Brain (organoid and tissue), 16 donors: ENCODE measurements at places on chromosomes 1 and 21. TPM values are rescaled to one million over a fixed set of nuclear protein-coding genes. Genes with fewer than 3 reads are reported as not detected.

GRCh38 chr1:101081496-101082488, 56.2 kb upstream of the DPH5 start:
- DNase-seq = peak; percentile 36

BEND5 gene
- 26.4 TPM for polyA plus RNA-seq

DNA sequence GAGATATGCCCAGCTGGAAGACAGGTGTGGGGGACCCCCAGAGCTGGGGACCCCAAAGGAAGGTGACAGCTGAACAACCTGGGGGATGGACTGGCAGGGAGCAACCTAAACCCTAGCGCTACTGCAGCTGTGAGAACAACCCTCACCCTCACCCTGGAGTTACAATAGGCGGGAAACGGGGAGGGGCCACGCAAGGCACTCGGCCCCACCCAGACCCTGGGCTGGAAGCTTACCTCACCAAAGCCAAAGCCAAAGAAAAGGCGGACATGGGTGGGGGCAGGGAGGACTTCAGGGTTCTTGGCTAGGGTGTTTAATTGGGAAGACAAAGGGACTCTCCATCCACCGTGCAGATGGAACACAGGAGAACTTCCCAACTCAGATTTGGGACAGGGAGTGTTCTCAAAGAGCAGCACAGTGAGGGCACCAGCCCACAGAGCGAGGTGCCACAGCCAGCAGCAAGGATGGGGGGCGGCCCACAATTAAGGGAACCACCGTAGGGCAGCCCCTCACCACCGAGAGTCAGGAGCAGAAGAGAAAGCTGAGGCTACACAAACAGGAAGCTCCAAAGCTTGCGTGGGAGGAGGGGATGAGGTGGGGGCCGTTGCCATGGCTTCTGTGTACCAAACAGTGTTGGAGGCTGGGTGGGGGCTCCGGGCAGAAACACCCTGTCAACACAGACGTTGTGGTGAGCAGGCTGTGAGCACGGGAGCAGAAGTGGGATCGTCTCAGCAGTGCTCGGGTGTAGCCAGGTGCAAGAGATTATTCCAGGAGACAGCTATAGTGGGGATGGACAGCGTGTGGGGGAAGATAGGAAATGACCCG, 1.9 kb downstream of the TAGLN2 start:
- DNase-seq = no peak

NBPF6 gene
- polyA plus RNA-seq = not detected

GRCh38 chr1:209808059-209808581, 2.2 kb upstream of the IRF6 start:
- no peak for DNase-seq

GRCh38 chr1:32104127-32104526, 3.7 kb upstream of the KPNA6 start:
- DNase-seq = no peak

DNA sequence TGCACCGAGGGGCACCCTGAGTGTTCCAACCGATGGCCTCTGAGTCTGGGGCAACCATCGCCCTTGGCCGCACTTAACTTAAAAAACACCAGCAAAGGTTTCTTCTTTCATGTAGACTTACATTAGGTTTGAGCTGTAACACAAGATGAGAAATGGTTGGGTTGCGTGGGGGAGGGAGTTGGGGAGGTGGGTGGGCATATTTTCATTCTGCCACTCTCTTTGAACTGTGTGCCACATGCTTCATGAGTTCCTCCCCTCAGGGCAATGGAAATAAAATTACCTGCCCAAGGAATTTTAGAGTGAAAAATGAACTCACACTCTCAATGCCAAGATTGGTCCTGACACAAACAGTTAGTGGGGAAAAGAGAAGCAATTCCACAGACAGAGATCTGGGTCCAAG, 430.1 kb upstream of the USP24 start:
- DNase-seq = no peak

CD53 gene
- polyA plus RNA-seq = 9.0 TPM

GRCh38 chr1:99003581-99004253, 944 bp downstream of the PLPPR5 start:
- DNase-seq = peak; percentile 56

DNA sequence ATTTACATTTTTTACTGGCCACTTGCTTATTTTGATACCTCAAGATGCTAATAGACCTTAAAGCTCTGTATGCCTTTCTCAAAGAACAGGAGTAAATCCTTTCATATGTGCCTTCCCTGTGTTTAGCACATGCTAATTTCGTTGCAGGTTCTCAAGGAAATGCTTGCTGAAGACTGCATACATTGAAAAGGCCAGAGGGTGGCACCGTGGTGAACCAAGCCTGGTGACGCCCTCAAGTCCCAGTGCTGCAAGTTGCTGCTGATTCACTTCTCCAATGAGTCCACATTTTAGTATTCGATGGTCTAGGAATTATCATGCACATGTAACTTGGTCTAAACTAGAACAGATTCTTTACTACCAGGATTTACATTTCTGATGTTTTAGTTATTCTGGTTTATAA, 94.1 kb downstream of the CLDN17 start:
- DNase-seq = no peak

DNA sequence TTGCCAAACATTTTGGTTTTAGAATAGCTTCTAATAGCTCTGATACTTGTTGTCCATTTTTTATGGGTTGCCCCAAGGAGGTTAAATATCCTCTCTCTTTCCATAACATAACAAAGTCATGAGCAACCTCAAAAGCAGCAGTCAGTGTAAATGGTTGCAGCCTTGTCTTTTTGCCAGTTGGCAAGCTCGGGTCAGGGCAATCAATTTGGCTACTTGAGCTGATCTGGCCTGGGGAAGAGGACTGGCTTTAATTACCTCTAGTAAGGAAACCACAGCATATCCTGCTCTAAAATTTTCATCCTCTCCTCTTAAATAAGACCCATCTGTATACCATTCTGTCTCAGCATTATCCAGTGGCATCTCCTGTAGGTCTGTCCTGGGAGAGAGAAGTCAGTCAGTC, 21.2 kb upstream of the FMO4 start:
- DNase-seq = no peak

GRCh38 chr1:71074681-71075080, 6.2 kb downstream of the ZRANB2 start:
- no peak for DNase-seq

FNDC5 gene
- polyA plus RNA-seq = 20.8 TPM

USH2A gene
- polyA plus RNA-seq = 0.17 TPM

CD1E gene
- not detected for polyA plus RNA-seq

DNA sequence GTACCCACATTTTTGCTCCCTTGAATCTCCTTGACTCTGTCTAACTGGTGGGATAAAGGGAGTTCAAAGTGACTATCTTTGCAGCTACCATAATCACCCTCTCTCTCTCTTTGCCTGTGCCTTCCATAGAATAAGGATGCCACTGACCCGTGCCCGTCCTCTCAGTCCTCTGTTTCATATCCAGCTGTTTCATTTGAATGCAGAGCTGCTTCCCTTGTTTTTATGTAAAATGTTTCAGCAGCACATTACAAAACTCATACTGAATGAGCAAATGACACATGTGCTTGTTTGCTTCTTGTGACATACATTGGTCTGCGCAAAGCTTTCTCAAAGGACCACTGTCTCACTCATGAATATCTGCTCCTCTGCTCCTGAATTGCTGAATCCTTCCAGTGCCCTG, 38.4 kb downstream of the CDC42 start:
- peak; percentile 37 for DNase-seq

MR1 gene
- polyA plus RNA-seq = 2.2 TPM

DNA sequence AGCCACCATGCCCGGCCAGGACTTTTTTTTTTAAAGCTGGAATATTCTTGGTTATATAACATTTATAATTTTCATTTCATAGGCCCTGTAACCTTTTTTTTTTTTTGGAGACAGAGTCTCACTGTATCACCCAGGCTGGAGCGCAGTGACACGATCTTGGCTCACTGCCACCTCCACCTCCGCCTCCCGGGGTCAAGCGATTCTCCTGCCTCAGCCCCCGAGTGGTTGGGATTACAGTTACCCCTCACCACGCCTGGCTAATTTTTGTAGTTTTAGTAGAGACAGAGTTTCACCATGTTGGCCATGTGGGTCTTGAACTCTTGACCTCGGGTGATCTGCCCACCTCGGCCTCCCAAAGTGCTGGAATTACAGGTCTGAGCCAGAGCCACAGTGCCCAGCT, 12.6 kb downstream of the ZYG11B start:
- no peak for DNase-seq

GRCh38 chr1:247824023-247824422, at the start of gene OR14A16:
TSS of gene OR14A16 (minus strand) at chr1:247824119. CDS start at chr1:247815729, 8,390 bp downstream.
- DNase-seq = no peak

RNF223 gene
- not detected for polyA plus RNA-seq

GRCh38 chr1:116110567-116111523, at the start of gene MAB21L3:
TSS of gene MAB21L3 (plus strand) at chr1:116111399. CDS start at chr1:116112616, 1,217 bp downstream.
- DNase-seq = no peak

GRCh38 chr1:41696381-41696780, 211.9 kb upstream of the EDN2 start:
- DNase-seq = peak; percentile 71

- no peak for DNase-seq
Measured at GRCh38 chr1:45721207-45721606, 29.2 kb downstream of the IPP start.

ZNF593OS gene
- polyA plus RNA-seq = not detected

GRCh38 chr1:248884632-248885295, 21.3 kb upstream of the PGBD2 start:
- no peak for DNase-seq

DNAH14 gene
- 5.1 TPM for polyA plus RNA-seq

ADCY10 gene
- not detected for polyA plus RNA-seq

DNA sequence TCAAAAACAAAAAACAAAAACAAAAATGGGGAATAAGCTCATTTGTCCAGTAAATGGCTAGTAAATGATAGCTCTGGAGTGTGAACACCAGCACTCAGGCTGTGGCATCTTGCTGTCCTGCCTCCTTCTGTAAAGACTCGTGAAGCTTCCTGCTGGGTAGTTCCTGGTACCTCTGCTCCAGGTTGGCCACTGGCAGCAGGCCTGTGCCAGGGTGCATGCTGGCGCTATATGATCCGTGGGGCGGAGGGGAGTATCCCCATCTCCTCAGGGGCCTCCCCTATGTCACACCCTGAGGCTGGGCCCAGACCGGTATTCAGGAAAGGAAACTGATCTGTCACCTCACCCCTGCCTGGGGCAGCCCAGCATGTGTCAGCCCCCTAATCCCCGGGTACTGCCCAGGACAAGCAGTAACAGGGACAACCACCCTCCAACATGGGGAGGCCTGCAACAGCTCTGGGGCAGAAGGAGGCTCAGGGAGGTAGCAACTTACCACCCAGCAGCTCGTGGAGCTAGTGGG, 14.1 kb downstream of the ALPL start:
- no peak for DNase-seq

DNA sequence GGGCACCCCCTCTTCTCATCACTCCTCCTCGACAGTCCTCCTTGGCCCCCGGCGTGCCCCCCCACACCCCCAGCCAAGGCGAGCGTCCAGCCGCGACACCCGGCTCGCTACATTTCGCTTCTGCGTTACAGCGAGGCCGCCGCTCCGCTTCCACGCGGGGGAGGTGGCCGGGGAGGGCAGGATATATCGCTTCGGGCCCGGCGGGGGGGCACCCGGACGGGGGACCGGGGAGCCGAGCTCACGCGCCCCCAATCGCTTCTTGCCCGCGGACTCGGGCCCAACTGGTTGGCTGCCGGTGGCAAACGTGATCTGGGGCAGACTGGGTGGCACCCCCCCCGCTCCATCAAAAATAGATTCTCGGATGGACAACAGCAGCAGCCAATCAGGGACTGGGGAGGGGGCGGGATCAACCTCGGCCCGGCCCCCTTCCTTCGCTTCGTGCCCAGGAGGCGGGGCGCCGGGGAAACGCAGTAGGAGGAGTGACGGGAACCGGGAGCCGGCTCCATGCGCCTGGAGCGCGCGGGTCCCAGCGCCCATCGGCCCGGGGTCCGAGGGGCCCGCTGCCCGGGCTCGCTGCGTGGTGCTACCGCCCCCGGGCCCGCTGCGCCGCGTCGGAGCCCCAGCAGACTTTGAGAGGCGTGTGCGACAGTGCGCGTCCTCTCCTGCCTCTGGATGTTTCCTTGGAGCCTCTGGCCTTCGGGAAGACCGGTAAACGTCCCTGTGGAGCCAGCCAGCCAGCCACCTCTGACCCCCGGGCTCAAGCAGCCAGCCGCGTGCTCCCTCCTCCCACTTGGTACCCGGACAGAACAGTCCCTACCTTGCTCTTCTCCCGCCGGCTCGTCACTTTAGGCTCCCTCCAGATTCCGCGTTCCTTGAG, at the start of gene SLC41A1:
Gene SLC41A1 (minus strand): TSS at position 321 of the 877 bp plus-strand sequence. CDS start 2,757 bp downstream, outside the sequence.
- peak; percentile 97 for DNase-seq

GRCh38 chr1:24720152-24720551, 25.1 kb upstream of the CLIC4 start:
- no peak for DNase-seq

GRCh38 chr1:59492500-59492899, 195.6 kb downstream of the FGGY start:
- no peak for DNase-seq

- DNase-seq = no peak
Measured at GRCh38 chr1:38940339-38941047, 1.1 kb downstream of the RHBDL2 start.

CFHR2 gene
- polyA plus RNA-seq = not detected

GRCh38 chr1:37602750-37603694, 7.3 kb upstream of the GNL2 start:
- peak; percentile 69 for DNase-seq

DNA sequence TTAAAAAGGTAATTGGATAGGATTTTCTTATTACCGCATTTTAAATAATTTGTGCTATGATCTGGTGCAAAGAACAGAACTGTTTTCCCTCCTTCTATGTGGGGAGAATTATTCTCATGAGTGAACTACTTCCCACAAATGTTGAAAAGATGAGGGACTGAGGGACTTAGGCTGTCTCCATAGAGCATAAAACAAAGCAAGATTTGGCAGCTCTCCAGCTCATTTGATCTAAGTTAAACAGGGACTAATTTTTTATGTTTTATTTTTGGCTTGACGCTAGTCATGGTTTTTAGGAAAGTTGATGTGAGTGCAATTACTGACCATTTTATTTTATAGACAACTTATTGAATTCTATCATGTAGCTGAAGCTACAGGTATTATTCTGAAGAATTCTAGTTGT, 362.3 kb downstream of the HLX start:
- DNase-seq = peak; percentile 72

BCL2L15 gene
- not detected for polyA plus RNA-seq

ZBTB18 gene
- 27.4 TPM for polyA plus RNA-seq

NPPB gene
- polyA plus RNA-seq = 0.56 TPM

PTTG1IP gene
- polyA plus RNA-seq = 335 TPM
